ENCODE measurements at places on chromosomes 16 and 17. TPM values are rescaled to one million over a fixed set of nuclear protein-coding genes. Genes with fewer than 3 reads are reported as not detected.

GRCh38 chr17:49688848-49689247 is 11.0 kb upstream of the SPOP start:
- H3K4me3 ChIP-seq: no peak overlapping the region
- H3K4me1 ChIP-seq: peaks cover 38% of the 10 kb centered on the region
- DNase-seq: no peak
- H3K27me3 ChIP-seq: no peaks in the 10 kb centered on the region
- H3K27ac ChIP-seq: peak overlapping the region; percentile 93

DNA sequence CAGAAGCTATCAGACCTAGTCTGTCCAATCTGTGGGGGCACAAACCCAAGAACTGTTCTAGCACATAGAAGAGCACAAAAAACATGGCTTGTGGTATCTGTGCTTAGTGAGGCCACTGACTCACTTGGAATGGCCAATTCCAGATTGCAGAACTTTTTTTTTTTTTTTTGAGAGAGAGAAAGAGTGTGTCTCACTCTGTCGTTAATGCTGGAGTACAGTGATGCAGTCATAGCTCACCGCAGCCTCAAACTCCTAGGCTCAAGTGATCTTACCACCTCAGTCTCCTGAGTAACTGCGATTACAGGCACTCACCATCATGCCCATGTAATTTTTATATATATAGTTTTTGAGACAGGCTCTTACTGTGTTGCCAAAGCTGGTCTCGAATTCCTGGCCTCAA is 77.2 kb upstream of the CLEC3A start:
- H3K36me3 ChIP-seq: no peaks in the 10 kb centered on the region
- no peaks in the 10 kb centered on the region for H3K4me1 ChIP-seq
- no peaks in the 10 kb centered on the region for H3K27me3 ChIP-seq
- no peak overlapping the region for H3K4me3 ChIP-seq
- no peak overlapping the region for H3K27ac ChIP-seq

- no peak overlapping the region for H3K4me3 ChIP-seq
- no peaks in the 10 kb centered on the region for H3K4me1 ChIP-seq
- H3K27me3 ChIP-seq: no peaks in the 10 kb centered on the region
- H3K27ac ChIP-seq: no peak overlapping the region
- H3K36me3 ChIP-seq: peaks cover 48% of the 10 kb centered on the region
These were observed 17.8 kb downstream of the MBTPS1 start for GRCh38 chr16:84098939-84099338.

GJD3 gene
- total RNA-seq: not detected

SRL gene
- total RNA-seq: 295 TPM

HBQ1 gene
- total RNA-seq: 2.8 TPM
